Cortex of kidney (tissue), 1 donor: ENCODE measurements at places on chromosomes 1 and 21.

DNA sequence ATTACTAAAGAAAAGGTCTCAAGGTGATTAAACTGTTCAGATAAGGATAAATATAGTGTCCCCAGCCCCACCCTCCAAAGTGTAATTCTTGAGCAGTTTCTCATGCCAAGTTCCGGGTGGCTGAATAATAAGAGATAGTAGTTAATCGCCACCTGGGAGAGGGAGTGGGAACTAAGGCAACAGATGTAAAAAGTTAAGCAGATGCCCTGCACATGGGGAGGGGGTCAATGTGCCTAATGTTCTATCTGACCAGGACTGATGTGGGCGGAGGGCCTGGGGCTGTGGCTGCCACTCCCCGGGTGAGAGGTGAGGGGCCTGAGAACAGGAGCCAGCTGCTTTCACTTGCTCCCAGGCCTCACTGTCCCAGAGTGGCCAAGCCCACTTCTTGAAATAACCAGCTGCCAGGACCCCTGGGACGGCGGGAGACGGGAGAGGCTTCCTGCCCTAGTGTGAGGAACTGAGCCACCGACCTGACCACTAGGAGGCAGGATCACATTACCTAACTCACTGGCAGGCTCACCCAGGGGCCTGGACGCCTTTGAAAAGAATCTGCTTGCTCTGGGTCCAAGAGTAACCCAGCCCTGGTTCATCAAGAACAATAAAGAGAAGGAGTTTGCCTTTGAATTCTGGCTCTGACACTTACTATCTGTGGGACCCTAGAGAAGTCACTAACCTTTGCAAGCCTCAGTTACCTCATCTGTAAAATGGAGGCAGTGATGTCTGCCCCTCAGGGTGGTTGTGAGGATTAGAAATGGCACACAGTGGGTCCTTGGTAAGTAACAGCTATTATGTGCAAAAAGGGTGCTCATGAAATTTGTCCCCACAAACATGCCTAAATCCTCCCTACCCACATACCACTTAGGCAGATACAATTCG is 179.2 kb downstream of the ATG4C start:
- no peak for DNase-seq

DNA sequence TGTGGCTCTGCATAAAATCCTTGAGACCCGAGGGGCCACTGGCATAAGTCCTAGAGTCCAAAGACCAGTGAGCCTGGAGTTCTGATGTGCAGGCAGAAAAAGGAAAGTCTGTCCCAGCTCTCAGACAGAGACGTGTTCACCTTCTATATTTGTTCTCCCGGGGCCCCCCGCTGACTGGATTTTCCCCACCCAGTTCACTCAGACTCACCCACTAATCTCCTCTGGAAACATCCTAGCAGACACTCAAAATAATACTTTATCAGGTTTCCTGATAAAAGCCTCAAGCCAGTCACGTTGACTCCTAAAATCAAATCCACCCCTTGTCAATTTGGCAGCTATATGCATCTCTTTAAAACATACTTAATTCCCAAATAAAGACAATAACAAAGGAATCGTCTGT is 1084.2 kb upstream of the NCAM2 start:
- no peak for DNase-seq

DNA sequence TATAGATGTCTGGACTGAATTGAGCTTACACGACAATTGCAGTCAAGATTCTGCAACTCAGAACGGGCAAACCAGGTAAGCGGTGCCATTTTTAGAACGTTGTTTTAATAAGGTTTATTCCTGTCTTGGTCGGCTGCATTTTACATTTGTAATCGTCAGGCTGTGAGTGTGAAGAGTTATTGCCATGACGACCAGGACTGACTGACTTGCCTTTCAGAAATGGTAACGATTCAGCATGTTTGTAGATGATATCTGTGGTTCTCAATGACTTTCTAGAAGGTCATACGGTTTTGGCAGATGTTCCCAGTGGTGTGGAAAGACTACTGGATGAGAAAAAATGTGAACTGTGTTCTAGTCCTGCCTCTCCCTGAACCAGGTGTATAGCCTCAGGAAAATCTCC is 271.3 kb upstream of the B3GALT2 start:
- DNase-seq: no peak

GRCh38 chr1:199399996-199400724 is 627.4 kb upstream of the NR5A2 start:
- no peak for DNase-seq

- DNase-seq: no peak
Observed at GRCh38 chr1:21814241-21814918, 2.3 kb downstream of the LDLRAD2 start.

DNA sequence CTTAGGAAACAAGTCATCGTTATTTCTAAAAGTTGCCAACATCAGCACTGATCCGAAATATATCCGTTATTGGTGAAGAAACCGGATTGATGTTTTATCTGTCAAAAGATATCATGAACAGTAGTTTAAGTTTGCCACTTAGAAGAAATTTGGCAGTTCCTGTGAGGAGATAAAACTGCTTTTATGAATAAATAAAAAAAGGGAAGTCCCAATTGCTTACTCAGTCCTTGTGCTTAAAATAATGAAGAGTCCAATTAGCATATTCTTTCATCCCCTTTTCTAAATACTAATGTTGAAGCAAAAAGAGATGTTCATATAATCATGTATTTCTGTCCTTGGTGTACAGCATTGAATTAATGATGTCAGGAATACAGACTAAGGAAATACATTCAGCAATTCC is 164.6 kb downstream of the NCAM2 start:
- DNase-seq: no peak

DNA sequence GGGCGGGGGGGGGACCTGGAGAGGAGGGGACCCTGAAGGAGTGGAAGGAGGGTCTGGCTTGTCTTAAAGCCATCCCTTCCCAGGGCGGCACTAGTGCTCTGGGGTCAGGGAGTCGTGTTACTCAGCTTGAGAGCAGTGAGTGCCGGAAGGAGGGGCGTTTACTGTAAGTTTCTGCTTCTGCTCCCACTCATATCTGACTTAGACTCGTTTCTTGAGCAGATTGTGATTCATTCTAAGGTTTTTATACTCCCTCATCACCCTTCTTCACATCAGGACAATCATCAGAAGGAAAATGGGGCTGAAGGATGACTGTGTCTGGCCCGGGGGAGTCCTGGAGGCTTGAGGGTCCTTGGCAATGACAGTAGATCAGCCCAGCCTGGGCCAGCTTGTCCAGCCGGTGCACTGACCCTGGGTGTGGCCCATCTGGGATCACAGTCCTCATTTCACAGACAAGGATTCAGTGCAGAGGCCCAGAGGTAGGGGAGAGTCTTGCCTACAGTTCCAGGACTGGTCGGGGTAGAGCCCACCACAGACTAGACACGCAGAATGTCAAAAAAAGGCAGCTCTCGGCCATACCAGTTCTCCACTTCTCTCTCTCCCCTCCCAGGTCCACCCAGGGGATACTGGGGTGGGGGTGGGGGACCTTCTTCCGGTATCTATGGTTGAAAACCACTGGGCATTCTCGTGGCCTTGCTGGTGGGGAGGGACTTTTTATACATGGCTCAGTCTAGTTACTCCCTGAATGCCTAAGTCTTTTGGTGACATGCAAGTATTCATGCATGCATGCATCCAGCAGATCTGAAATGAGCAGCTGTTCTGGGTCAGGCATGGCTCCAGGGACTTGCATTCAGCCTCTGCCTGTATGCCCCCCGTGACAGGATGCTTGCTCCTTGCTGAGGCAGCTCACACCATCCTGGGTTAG is 5.1 kb downstream of the TNFRSF8 start:
- DNase-seq: no peak
